ENCODE measurements at places on chromosomes 2 and 18. TPM values are rescaled to one million over a fixed set of nuclear protein-coding genes. Genes with fewer than 3 reads are reported as not detected.

The PLCD4 gene
- not detected for polyA plus RNA-seq

The HOXD12 gene
- not detected for polyA plus RNA-seq

The CAPN14 gene
- 0.25 TPM for polyA plus RNA-seq

The TTN gene
- 0.90 TPM for polyA plus RNA-seq

The ALPP gene
- polyA plus RNA-seq, result not detected

The C2orf81 gene
- 0.46 TPM for polyA plus RNA-seq

The ZNF396 gene
- 2.5 TPM for polyA plus RNA-seq

The DSG4 gene
- polyA plus RNA-seq, result not detected

DNA sequence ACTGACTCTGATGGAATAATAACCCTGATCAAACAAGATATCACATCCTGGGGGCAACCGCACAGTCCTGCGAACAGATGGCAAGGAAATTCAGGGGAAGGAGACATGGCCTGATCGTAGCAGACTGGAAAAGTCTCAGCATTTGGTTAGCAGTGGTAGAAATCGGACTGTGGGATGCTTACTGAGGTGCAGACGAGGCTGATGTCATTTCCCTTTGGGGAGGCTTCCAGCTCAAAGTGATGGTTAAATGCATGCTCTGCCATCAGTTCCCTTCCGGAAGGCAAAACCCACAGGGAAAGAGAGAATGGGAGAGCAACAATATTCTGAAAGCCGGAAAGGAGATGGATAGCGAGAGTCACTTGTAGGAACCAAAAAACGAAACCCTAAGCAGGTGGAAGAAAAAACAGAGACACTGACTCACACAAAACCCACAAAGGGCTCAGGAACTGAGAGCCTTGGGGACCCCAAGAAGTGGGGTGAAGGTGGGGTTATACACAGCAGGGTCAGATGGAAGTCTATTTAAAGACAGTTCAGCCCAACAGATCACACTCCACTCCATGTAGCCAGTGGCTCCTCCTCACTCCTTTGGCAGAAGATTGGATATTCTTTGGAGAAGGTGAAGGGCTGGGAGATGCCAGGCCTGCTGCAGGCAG is 93.1 kb downstream of the INPP5D start:
- no peak overlapping the region for H3K27ac ChIP-seq
- no peak for DNase-seq
- H3K4me1 ChIP-seq, result no peaks in the 10 kb centered on the region

- peak overlapping the region; percentile 63 for H3K4me3 ChIP-seq
- H3K36me3 ChIP-seq, result no peaks in the 10 kb centered on the region
- DNase-seq, result peak; percentile 72
- no peaks in the 10 kb centered on the region for H3K4me1 ChIP-seq
- no peaks in the 10 kb centered on the region for H3K27me3 ChIP-seq
Observed at GRCh38 chr18:48161911-48162698, 231.6 kb upstream of the SMAD2 start.

- no peaks in the 10 kb centered on the region for H3K4me1 ChIP-seq
- no peak overlapping the region for H3K27ac ChIP-seq
- H3K4me3 ChIP-seq, result no peak overlapping the region
- no peaks in the 10 kb centered on the region for H3K36me3 ChIP-seq
Observed at GRCh38 chr2:184004948-184005672, 593.2 kb upstream of the ZNF804A start.

DNA sequence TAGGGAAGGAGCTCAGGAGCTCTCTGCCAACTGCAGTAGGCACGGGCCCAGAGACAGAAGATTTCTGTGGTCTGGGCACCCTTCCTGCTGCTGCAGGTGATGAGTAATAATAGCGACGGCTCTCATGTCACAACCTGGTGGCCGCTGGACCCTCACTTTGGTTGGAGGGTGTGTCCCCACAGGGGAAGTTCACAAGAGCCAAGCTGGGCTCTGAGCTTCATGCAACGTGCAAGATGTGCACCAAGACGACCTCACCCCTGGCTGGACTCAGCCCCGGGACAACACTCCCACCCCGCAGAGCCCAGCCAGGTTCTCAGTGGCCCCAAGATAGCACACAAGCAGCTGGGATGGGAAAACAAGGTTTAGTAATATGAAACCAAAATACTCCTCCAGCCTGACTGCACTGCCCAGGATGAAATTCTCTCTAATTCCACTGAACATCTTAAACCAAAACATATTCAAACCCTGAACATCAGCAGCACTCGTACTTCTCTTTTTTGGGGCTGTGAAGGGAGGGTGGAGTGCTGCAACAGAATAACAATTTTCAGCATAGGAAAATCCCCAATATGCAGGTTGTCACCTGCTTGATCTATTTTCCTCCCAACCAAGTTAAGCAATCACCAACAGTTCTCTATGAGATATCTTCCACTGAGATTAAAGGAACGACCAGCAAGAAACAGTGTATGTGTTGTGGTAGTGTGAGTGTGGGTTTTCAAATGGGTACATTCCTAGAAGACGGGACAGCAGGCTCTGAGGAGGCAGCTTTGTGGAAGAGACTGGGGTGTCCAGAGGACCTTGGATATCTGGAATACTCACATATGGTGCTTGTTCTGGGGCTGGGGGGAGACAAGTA is 26.5 kb downstream of the BCL2 start:
- H3K27ac ChIP-seq, result peak overlapping the region; percentile 1
- DNase-seq, result no peak
- no peaks in the 10 kb centered on the region for H3K4me1 ChIP-seq
- H3K4me3 ChIP-seq, result no peak overlapping the region

DNA sequence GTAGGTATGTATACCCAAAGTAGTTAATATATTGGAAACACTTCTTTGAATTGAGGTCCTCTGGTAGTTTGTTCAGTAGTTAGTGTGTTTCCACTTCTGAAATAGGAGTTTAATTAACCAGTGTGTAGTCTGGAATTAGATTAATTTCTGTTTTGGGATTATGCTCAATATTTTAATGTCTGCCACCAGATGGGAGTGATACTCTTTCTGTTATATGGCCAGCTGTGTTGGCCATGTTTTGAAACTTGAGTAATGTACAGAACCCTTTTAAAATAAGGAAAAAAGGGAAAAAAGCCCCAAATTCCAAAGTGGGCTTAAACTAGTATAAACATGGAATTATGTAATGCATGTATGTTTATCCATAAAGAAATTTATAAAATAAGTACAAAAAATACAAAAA is 147.7 kb downstream of the CTNNA2 start:
- H3K4me3 ChIP-seq, result no peak overlapping the region
- no peaks in the 10 kb centered on the region for H3K4me1 ChIP-seq
- H3K27me3 ChIP-seq, result no peaks in the 10 kb centered on the region
- no peak for DNase-seq

DNA sequence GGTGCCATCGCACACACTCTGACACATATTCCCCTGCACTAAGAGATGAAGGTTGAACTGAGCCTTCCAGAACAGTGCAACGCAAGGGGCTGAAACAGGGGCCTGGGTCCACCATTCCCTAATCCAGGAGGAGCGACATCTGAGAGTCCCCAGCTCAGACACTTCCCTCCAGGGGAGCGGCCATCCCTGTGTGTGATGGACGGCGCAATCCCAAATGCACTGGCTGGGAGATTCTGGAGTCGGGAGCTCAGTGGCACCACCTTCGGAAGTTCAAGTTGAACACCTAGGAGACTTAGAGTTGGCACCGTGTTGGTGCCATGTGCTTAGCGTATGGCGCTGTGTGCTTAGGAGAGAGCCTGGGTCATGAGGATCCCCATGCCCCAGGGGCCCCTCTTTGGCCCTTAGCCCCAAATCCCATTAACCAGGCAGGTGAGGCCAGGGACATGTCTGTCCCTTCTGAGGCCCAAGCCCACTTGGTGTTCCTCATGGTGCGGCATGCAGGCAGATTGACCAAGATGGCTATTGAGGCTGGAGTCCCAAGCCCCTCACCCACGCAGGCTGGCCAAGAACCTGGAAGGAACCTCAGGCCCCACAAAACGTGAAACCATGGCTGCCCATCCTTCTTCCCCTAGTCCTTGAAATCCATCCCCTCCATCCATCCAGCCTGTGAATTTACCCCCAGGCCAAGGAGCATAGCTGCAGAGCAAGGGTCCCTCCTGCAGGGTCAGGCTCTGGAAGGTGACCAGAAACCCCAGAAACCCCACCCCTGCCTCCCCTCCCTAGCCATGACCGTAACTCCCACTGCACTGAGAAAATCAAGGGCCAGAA is 114.1 kb upstream of the OTOS start:
- H3K4me1 ChIP-seq, result no peaks in the 10 kb centered on the region
- H3K27ac ChIP-seq, result no peak overlapping the region
- no peak overlapping the region for H3K4me3 ChIP-seq
- no peaks in the 10 kb centered on the region for H3K27me3 ChIP-seq
- H3K36me3 ChIP-seq, result no peaks in the 10 kb centered on the region

DNA sequence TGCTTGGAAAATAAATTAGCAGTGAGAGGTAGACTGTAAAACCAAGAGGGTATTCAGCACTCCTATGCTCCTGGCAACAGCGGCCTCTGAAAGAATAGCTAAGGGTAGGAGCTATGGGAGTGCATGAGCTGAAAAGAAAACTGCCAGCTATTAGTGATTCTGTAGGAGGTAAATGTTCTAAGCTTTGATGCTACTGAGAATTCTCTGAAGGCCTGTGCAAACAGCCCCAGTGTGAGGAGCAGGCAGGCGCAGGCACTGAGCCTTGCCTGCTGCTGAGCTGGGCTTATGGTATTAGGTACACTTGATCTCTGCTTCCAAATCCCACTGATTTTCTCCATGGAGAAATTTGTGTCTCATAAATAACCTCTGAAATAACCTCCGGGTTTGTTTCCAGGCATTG is 86.7 kb downstream of the NYAP2 start:
- H3K27me3 ChIP-seq, result no peaks in the 10 kb centered on the region
- no peaks in the 10 kb centered on the region for H3K4me1 ChIP-seq
- no peaks in the 10 kb centered on the region for H3K36me3 ChIP-seq

- no peaks in the 10 kb centered on the region for H3K27me3 ChIP-seq
- no peak overlapping the region for H3K4me3 ChIP-seq
- peak overlapping the region; percentile 76 for H3K27ac ChIP-seq
- H3K36me3 ChIP-seq, result no peaks in the 10 kb centered on the region
- H3K4me1 ChIP-seq, result no peaks in the 10 kb centered on the region
Observed at GRCh38 chr2:120798567-120799247, 63.0 kb downstream of the GLI2 start.

DNA sequence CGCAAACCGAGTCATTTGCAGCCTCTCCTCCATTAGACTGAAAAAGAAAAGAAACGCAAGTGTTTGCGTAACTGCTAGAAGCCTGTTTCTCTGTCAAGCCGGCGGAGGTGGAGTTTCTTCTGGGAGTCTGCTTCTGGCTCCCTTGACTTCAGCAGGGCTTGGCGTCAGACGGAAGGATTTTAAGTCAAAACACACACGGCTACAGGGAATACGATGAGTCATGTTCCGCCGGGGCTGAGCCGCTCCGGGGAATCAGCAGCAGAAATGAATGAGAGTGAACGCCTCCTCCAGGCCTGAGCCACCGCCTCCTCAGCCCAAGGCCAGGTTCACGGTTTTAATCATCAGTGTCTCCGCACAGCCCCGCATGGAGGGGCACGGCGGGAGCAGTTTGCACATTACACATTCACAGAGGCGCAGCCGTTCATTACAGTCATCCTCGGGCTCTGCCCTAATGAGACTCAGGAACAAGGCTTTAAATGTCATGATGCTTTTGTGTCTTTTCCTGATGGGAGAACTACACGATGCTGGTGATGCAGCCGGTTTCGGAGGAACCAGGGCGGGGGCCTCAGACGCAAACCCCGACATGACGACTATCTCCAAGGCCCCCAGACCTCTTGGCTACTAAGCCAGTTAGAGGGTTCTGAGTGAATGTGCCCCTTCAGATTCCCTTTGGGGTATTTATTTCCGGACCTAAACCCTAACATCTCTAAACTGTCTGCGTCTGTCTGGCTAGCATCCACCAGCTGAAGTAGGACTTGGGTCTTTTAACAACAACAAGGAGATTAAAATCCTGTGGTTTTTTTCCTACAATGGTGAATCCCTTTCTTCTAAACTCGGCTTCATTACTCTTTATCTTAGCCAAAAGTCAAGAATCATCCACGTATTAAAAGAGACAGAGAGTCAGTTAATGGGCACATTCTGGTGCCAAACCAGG is 11.1 kb upstream of the SCG2 start:
- no peaks in the 10 kb centered on the region for H3K27me3 ChIP-seq
- H3K4me3 ChIP-seq, result peak overlapping the region; percentile 34
- H3K36me3 ChIP-seq, result no peaks in the 10 kb centered on the region
- H3K4me1 ChIP-seq, result peaks cover 15% of the 10 kb centered on the region

- DNase-seq, result no peak
- no peaks in the 10 kb centered on the region for H3K4me1 ChIP-seq
- H3K27me3 ChIP-seq, result no peaks in the 10 kb centered on the region
Observed at GRCh38 chr2:80926168-80926567, 621.6 kb upstream of the LRRTM1 start.

DNA sequence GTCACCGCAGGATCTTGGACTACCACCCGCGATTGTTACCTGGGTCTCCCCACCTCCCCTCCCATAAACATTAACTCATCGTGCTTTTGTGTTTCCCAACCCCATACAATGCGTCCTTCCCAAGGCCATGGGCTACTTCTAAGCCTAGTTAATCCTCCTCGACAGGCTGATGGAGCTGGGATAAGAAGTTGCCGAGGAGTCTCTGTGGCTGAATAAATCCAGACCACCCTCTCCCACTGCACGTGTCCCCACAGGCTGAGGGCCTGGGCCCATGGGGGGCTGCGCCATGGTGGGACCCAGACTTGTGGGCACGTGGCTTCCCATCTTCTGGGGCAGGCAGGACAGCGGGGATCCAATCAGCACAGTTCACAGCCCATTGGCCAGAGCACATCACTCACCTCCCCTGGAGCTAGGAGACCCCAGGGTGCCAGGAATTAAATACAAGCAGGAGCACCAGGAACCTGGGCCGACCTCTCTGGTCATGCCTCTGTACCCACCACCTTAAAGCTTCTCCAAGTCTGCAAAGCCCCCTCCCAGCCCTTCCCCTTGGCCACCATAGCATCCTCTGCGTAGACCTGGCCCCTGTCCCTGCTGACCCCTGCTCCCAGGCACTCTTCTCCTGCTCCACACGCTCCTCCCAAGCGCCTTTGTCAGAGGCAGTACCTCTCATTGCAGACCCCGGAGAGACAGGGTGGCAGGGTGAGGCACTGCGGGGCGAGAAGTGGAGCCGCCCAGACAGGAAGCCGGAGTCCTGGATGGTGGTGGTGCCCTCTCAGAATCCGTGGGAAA is 51.0 kb upstream of the ID2 start:
- H3K36me3 ChIP-seq, result no peaks in the 10 kb centered on the region
- H3K27ac ChIP-seq, result no peak overlapping the region
- no peaks in the 10 kb centered on the region for H3K27me3 ChIP-seq

- no peak overlapping the region for H3K27ac ChIP-seq
- no peaks in the 10 kb centered on the region for H3K4me1 ChIP-seq
- H3K36me3 ChIP-seq, result no peaks in the 10 kb centered on the region
- no peaks in the 10 kb centered on the region for H3K27me3 ChIP-seq
- no peak overlapping the region for H3K4me3 ChIP-seq
- DNase-seq, result no peak
Observed at GRCh38 chr18:76991021-76991688, 141.4 kb downstream of the MBP start.

DNA sequence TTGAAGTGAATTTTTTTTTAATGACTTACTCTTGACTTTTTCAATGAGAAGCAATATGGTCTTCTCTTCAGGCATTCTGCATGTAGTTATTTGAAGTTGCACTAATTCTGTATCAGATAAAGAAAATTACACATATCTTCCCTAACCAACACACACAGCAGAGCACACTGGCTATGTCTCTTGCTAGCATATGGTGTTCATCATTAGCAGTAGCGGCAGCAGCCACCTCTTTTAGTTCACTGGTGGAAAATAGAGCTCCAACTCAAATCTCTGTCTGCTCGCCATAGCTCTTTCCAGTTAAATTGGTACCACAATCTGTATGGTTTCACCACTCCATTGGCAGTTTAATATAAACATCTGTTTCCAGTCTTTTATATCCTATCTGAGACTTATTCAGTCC is 278.1 kb upstream of the ZEB2 start:
- no peaks in the 10 kb centered on the region for H3K4me1 ChIP-seq
- no peaks in the 10 kb centered on the region for H3K36me3 ChIP-seq
- no peaks in the 10 kb centered on the region for H3K27me3 ChIP-seq
- DNase-seq, result no peak
- H3K27ac ChIP-seq, result no peak overlapping the region
